Fibroblast of mammary gland (primary cell): ENCODE measurements at places on chromosomes 1 and 21.

- no peak for DNase-seq
Observed at GRCh38 chr1:42043182-42043581, 110.0 kb upstream of the GUCA2B start.

DNA sequence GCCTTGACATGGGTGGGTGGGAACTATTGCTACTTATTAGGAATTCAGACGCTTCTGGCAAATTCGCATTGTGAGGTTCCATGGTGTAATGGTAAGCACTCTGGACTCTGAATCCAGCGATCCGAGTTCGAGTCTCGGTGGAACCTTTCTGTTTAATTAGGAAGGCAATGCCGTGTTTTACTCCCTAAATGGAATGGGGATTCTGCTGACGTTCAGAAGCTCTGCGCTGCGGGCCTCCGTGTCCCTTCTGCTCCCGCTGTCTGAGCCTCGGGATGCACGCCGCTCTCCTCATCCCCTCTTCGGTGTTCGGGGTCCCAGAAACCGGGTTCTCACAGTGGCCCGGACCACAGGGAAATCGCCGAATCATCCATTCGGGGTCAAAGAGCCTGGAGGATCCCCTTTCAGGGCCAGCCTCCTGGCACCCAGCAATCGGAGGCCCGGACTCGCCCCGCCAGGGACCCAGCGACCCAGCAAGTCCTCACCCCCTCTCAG lies 280.3 kb downstream of the FAM72C start:
- peak; percentile 65 for DNase-seq

DNA sequence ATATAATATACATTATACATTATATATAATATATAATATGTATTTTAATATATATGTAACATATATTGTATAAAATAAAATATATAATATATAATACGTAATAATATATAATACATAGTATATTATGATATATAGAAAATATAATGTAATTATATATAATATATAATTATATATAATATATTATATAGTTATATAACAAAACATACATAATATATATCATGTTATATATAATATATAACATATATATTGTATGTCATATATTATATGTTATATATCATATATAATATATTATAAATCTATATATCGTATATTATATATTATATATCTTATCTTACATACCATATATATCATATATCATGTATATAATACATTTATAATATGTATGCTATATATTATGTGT lies 248.2 kb upstream of the TPTE start:
- no peak for DNase-seq

DNA sequence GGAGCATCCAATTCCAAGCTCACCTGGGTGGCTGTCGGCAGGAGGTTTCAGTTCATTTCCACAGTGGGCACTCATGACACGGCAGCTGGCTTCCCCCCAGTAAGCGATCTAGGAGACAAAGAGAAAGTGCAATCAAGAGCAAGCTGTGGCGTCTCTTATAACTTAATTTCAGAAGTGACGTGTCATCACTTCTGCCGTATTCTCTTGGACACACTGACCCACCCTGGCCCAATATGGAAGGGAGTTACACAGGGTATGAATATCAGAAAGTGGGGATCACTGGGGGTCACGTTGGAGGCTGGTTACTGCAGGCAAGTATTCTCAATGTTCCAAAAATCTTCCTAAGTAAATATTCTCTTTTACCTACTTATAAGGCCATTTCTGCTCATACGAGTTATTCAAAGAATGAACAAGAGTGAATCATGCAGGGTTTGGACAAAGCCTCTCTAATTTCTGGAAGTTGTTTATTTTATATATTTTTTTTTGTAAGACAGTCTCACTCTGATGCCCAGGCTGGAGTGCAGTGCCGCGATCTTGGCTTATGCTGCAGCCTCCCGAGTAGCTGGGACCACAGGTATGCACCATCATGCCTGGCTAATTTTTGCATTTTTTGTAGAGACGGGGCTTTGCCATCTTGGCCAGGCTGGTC lies 46.5 kb upstream of the GREM2 start:
- DNase-seq, result peak; percentile 15

DNA sequence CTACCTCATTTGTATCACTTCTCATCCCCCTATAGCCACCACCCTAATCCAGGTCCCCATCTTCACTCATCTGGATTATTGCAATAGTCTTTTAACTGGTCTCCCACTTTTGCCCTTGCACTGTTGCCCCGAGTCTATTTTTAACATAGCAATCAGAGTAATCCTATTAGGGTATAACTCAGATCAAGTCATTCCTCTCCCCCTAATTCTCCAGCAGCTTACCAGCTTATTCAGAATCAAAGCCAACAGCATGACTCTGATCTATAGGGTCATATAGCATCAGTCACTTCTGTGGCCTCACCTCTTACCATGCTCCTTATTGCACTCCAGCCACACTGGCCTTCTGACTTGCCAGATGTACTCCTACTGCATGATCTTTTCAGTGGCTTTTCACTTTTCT lies 140.7 kb downstream of the PAPPA2 start:
- no peak for DNase-seq

- peak; percentile 93 for DNase-seq
Observed at GRCh38 chr1:222926566-222926965, 111.7 kb downstream of the DISP1 start.

DNA sequence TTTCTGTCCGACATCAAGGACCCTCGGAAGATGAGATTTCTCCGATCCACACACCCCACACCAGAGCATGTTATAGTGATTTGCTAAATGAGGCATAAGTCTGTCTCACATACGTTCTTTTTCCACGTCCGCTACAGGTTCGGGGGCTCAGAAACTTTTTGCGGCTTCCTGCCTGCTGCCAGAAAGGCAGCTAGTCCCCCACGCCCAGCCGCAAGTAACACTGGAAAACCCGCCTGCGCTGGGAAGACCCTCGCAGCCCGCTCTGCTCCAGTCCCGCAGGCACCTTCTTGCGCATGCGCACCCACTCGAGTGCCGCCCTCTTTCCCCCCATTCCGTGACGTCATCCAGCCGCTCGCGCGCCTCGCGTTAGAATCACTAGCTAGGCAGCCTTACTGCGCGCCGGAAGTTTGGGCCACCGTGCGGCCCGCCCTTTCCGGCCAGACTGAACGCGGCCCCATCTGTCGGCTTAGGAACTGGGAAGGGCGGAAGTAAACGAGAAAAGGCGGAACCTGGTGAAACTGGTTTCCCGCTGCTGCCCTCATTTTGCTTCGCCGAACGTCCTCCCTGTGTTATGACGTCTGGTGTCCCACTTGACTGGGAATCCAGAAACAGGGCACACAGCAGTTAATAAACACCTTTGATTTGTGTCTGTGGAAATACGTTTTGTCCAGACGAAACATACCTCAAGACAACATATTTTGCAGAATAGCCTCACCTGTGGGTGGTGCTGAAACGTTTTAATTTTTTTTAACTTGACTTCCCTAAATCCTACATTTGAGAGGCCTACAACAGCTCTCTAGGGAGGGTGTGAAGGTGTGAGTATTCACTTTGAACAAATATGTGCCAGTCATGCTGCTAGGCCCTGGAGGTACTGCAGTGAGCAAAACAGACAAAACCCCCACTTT lies at the start of gene C1orf74:
C1orf74 (minus strand) TSS at position 295 of the 905 bp plus-strand sequence. CDS start 925 bp downstream, outside the sequence.
- peak; percentile 95 for DNase-seq

GRCh38 chr1:26616881-26617280 lies 78.9 kb upstream of the ARID1A start:
- DNase-seq, result peak; percentile 29

DNA sequence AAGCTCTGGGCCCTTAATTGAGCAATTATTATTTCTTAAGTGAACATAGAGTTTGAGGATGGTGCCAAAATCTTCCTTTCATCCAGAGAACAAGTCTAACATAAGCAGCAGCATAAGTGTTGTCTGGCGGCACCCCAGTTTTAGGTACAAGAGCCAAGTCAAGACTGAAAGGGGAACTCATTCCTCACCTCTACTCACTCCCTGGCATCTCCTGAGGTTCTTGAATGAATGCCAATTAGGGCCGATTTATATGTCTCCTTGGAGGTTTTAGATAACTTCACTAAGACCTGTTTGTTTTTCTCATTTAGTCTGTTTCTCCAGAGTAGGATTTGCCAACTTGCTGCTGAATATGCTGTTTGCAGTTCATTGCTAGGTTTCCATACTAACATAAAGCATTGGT lies 42.6 kb upstream of the ADGRL2 start:
- peak; percentile 15 for DNase-seq

DNA sequence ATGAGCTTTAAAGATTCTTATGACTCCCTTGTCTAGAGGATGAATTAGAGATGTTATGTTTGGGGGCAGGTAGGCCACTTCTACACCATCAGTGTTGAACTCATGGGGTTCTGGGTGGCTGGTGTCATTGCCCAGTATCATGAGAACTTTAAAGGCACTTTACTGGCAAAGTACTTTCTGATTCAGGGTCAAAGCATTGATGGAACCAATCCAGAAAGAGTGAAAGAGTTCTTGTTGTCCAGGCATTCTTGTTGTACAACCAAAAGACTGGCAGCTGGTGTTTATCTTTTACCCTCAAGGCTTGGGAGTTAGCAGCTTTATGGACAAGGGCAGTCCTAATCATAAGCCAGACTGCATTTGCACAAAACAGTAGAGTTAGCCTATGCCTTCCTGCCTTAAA lies 673.0 kb downstream of the USP25 start:
- DNase-seq, result no peak

GRCh38 chr21:17414766-17415165 lies 98.1 kb upstream of the CXADR start:
- DNase-seq, result peak; percentile 14

DNA sequence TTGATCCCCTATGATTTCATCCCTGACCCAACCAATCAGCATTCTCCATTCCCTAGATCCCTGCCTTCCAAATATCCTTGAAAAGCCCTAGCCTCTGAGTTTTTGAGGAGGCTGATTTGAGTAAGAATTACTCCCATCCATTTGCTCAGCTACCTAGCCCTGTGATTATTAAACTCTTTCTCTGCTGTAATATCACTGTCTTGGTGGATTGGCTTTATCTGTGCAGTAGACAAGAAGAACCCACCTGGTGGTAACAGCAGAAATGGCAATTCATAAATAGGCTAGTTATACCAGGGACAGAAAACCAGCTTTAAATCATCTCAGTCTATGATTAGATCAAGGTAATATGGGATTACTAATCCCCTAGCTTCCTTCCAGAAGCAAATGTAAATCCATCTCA lies 13.0 kb downstream of the IL20 start:
- DNase-seq, result no peak

- no peak for DNase-seq
Observed at GRCh38 chr1:9990944-9991343, 6.1 kb upstream of the RBP7 start.
